ENCODE measurements at places on chromosomes 2 and 18.

DNA sequence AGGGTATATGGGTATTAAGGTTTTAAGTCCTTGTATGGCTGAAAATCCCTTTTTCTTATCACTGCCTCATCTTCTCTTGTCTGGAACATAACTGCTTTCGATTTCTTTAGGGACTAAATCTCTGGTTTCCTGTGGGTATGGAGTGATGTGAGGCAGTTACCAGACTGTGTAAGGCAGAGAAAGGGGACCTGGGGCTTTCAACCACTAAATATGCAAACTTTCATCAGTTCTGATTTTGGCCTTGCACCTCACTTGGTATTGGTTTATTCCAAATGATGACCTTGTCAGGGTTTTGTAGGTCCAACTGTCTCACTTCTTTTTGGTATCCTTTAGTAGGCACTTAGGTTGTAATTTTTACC is 9.3 kb downstream of the MAP4K4 start:
- no peak for DNase-seq

- no peak for DNase-seq
These were observed 640.9 kb upstream of the ZEB2 start for GRCh38 chr2:145160855-145161254.

- no peak for DNase-seq
These were observed 816.2 kb downstream of the BCL11A start for GRCh38 chr2:59737299-59737698.

DNA sequence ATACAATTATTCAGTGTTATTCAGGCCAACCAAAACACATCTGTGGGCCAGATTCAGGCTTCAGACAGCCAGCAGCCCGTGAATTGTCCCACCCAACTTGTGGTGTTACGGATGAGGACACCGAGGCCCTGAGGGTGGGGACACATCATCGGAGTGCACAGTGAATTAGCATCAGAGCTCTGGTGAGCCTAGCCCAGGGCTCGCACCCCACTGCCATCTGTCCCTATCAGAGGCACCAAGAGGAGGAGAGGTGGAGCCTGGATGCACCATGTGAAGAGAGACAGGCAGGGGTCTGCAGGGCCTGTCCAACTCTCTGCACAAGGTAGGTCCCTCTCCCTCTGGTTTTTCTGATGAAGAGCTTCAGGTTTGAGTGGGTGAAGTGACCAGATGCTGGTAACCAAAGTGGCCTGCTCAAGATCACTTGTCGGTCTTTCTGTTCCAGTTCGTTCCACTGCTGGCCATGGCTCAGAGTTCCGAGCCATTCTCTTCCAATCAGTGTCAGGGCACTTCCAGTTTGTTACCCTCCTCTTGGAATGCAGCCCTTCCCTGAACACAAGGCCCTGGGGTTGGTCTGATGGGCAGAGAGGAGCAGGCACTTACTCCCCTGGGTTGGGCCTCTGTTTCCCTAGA is 14.8 kb upstream of the GLI2 start:
- DNase-seq = no peak

- DNase-seq = no peak
These were observed 274.4 kb upstream of the HDAC4 start for GRCh38 chr2:239674981-239675825.

- DNase-seq = no peak
These were observed 13.4 kb upstream of the TMEM237 start for GRCh38 chr2:201656740-201657139.

GRCh38 chr18:21557607-21558253 is 42.8 kb downstream of the ESCO1 start:
- no peak for DNase-seq

DNA sequence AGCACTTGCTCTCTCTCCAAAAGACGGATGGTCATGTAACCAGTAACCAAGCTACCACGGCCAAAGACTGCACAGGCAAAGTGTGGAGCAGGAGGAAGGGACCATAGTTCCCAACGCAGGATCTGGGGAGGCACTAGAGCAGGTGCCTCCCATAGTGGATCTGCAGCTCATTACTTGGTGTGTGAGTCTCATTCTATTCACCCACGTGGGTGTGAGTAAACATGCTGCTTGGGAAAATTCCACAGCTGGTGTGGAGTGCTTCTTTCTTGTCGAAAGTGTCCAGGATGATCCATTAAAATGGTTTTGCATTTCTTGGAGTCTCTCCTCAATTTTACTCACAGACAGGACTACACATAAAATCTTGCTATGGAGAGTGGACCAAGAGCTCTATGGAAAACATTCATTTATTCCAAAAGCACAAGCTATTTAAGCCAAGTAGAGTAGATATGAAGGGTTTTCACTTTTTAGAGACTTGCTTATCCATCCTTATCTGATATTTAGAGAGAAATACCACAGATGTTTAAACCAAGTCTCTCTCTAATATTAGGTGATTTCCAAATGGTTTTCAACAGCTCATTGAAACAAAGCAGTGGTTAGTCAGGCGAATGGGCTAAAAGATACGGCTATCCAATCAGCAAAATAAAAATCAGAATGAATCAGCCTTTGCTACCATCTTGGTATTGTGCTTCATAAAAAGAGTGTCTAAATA is 104.3 kb upstream of the CCDC195 start:
- no peak for DNase-seq

GRCh38 chr2:26818255-26818654 is 29.7 kb upstream of the DPYSL5 start:
- DNase-seq = no peak

DNA sequence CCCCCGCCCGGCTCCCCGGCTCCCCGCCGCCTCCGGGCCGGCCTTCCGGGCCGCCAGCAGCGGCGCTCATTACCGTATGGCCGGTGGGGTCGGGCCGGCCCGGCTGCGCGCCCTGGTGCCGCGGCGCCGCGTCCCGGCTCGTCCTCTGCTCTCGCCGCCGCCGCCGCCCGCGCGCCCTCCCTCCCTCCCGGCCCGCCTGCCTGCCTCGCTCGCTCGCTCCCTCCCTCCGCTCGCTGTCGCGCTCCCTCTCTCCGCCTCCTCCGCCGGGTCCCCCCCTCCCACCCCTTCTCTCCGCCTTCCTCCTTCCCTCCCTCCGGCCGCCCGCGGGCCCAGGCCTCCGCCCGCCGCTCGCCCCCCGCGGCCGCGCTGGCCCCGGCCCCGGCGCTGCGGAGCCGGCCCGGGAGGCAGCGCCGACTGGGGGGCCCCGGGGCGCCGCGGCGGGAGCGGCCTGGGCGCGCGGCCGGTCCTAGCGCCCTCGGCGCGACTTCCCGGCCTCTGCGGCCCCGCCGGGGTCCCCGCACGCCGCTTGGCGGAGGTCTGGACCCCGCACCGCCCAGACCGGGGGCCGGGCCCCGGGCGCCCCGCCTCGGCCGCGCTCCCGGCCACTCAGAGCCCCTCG is at the start of gene DNMT3A:
Gene DNMT3A (minus strand): TSS at position 173 of the 619 bp plus-strand sequence. CDS start 27,941 bp downstream, outside the sequence.
- DNase-seq = peak; percentile 40

- DNase-seq = no peak
These were observed 56.5 kb downstream of the TET3 start for GRCh38 chr2:74041182-74041581.

- DNase-seq = no peak
These were observed 421 bp upstream of the CNTNAP5 start for GRCh38 chr2:124024561-124025170.

- DNase-seq = peak; percentile 58
These were observed 46.6 kb downstream of the PRKRA start for GRCh38 chr2:178404368-178404767.

- DNase-seq = no peak
These were observed 37.7 kb downstream of the SERTAD2 start for GRCh38 chr2:64615844-64616536.

GRCh38 chr2:71802556-71802955 is 345.1 kb downstream of the CYP26B1 start:
- DNase-seq = no peak

- DNase-seq = no peak
These were observed 92.0 kb downstream of the SMIM21 start for GRCh38 chr18:75335511-75335910.

GRCh38 chr18:55982992-55983391 is 395.0 kb upstream of the TCF4 start:
- DNase-seq = no peak

DNA sequence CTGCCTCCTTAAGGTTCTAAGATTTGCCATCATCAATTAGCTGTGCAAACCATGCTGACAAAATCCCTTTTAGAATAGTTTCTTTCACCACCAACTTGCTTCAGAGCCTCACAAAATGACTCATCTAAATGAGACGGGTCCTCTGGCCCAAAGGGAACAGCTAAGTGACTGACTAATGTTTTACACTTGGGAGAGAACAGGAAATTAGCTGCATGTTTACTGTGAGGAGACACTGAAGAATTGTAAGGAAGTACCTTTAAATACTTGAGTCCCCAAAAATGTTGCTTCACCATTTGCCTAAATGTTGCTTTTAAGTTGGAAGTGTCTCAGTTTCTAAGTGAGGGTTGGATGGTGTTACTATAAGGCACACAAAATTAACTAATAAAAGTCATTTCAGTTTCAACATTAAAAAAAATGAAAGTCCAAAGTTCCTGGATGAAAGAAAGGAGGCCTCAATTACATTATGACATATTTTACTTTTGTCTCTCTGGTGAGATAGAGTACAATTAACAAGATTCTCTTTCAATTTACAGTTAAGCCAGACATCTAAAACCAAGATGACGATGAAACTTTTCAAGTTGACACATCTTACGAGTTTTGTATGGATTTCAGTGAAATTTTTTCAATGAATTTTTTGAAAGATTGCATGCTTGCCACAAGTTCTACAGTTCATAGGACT is 229.1 kb upstream of the FN1 start:
- no peak for DNase-seq

GRCh38 chr2:37812941-37813730 is 112.0 kb upstream of the RMDN2 start:
- no peak for DNase-seq

DNA sequence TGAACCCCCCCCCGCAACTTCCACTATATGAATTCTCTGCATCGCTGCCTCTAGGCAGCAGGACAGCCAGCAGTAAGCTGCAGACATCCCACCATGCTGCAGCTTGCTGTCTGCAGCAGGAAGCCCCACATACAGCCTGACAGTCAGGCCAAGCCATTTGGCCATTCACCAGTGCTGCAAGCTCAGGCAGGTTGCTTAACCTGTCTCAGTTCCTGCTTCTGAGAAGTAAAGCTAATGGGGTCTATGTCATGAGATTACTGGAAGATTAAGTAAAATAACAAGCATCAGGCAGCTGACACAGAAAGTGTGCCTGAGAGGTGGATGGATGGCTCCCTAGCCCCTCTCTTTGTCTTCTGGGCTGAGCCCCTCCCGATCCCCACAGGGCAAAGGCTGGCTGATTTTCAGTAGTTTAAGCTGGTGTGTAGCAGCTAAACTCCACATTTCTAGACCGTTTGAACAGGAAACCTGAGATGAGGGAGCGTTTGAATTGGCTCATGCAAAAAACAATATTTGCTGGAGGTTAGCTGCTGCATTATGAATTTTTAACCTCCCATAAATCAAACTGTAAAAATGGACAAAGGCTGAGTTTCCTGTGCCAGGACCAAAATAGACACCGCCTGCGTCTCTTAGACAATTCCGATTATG is 193.8 kb upstream of the ARL4C start:
- DNase-seq = peak; percentile 97

GRCh38 chr2:200847939-200848338 is 16.5 kb downstream of the CLK1 start:
- DNase-seq = no peak

GRCh38 chr2:158478237-158478636 is 21.5 kb downstream of the PKP4 start:
- no peak for DNase-seq

GRCh38 chr2:59752071-59752470 is 801.4 kb downstream of the BCL11A start:
- no peak for DNase-seq

Data from NCI-H774 (cell line).